ENCODE measurements at places on chromosomes 3 and 15.

DNA sequence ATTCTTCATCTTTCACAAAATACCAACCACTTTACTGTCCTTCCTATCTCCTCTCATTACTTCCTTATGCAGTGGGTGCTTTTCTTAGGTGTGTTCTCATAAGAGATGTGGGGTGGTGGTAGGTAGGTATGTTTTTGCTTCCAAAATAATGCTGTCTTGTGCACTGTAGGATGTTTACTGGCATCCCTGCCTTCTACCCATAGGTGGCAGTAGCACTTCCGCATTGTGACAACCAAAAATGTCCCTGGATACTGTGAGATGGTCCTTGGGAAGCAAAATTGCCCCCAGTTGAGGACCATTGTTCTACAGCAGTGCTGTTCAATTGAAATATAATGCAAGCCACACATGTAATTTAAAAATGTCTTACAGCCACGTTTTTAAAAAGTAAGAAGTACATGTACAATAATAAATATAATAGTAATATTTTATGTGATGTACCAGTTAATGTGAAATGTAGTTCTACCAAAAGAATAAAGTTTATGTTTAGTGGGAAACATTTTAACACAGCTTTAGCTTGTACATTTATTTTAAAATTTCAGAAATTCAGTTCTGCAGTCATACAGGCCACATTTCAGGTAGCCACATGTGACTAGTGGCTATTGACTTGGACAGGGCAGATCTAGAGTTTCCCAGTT lies 75.2 kb downstream of the NEO1 start:
- DNase-seq: peak; percentile 38

- no peak for DNase-seq
Measured at GRCh38 chr15:77862651-77863104, 214.8 kb downstream of the TBC1D2B start.

GRCh38 chr15:67741308-67741707 lies 84.0 kb upstream of the SKOR1 start:
- DNase-seq: no peak

- DNase-seq: no peak
Measured at GRCh38 chr3:101637451-101637850, 39.5 kb downstream of the ZBTB11 start.

GRCh38 chr15:80567721-80568157 lies 127.4 kb upstream of the ABHD17C start:
- DNase-seq: peak; percentile 86

GRCh38 chr3:150503402-150504099 lies 42.7 kb downstream of the SERP1 start:
- no peak for DNase-seq

- DNase-seq: peak; percentile 47
Measured at GRCh38 chr3:119898478-119899191, 116.7 kb downstream of the NR1I2 start.

- DNase-seq: no peak
Measured at GRCh38 chr3:119628390-119628789, 30.7 kb downstream of the PLA1A start.

DNA sequence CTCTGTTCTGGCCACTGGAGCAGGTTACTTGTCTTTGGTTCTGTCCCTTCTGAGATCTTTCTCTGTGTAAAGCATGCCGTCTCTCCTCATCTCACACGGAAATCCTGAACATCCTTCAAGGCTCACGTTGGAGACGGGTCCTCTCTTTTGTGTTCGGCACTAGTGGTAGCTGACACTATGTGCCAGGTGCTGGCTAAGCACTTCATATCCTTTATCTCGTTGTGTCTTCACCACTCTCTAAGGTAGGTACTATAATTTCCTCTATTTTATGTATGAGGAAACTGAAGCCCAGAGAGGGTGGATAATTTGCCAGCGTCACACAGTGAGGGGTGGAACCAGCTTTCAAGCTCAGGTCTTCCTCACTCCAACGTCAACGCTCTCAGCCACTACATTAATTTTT lies 1.2 kb downstream of the IFT122 start:
- peak; percentile 18 for DNase-seq

DNA sequence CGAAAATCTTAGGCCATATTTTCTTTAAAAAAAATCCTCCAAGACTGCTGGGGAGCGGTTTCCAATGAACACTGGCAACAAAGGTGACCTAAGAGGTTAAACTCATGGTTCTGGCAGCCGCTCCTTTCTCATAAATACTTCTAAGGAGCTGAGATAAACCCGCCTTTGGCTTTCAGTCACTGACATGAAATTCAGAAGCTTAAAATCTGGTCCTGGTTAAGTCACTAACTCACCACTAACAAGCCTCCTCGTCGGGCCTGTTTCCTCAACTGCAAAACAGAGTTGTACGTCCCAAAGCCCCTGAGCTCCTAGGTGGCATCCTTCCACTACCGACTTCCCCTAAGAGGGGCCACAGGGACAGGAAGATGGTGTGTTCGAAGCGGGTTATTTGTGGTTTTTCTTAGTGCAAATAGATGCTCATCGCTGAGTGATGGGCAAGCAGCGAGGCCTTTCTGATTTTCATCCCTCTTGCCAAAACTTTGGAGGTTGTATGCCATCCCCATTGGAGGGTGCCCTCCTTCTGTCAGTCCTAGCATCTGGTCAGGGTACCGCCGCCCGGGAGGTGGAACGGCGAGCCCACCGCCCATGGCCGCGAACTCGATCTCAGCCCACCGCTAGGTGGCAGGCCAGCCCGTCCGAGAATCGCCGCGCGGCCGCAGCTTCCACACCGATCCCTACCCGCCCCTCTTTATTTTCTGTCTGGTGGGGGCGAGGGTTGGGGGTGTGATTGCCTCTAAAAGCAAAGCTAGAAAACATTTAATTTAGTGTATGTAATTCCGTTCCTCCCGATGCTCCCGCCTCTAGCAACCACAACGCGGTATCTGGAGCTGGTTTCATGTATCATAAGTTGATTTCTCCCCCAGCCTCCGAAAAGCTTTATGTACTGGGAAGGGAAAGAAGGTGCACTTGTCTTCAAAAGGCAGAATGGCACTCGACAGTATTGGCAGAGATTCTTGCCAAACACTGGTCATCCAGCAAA lies 4.6 kb downstream of the BCL6 start:
- DNase-seq: peak; percentile 83

- no peak for DNase-seq
Measured at GRCh38 chr3:147423537-147423797, 14.3 kb downstream of the ZIC1 start.

- no peak for DNase-seq
Measured at GRCh38 chr15:25465835-25466234, 27.0 kb upstream of the UBE3A start.

DNA sequence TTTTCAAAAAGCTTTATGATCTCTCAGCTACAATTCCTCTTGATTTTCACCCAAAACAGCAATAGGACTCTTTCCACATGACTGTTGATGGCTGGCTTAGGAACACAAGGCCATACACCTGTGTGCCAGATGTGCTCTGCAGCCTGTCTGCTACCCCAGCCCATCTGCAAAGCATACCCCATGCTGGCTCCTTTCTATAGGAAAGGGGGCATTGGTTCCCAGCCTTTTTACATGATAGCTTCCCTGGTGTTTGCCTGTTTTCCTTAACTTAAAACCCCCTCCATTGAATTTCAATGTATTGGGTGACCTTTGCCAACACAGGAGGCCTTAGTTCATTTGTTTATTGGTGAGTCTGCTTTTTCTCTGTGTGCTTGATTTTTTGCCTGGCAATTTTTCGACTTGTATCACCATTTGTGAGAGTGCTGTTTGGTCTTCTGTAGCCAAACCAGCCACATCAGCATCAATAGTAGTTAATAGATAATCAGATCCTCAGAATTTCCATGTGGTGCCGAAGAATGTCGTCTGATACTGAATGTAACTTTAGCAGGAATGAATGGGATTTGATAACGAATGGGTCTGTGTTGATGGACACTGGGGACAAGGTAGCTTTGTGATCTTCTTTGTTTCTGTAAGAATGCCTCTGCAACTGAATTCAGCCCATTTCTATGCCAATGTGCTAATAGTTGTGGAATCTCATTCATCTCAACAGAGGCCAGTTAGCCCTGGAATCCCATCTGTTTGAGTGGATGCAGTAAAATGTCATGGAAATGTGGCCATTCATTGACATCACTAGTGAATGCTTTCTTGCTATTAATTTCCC lies 272.2 kb upstream of the RARB start:
- peak; percentile 47 for DNase-seq

GRCh38 chr3:86554383-86554782 lies 436.6 kb downstream of the VGLL3 start:
- no peak for DNase-seq

GRCh38 chr3:136838641-136839555 lies 20.0 kb downstream of the SLC35G2 start:
- DNase-seq: peak; percentile 70

DNA sequence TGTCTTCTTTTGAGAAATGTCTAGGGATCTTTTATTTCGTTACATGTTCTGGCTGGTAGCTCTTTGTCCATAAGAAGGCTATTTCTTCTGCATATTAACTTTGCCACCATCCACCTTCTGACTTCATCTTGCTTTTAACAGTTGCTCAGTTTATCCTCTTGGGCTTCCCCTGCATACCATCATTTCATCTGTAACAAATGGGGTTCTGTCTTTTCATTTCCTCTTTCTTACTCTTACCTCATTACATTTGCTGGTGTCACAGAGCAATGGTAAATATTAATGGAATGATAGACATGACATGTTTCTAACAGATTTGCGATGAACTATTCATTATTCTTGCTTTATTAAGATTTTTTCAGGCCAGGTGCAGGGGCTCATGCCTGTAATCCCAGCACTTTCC lies 62.4 kb downstream of the GASK1A start:
- no peak for DNase-seq

DNA sequence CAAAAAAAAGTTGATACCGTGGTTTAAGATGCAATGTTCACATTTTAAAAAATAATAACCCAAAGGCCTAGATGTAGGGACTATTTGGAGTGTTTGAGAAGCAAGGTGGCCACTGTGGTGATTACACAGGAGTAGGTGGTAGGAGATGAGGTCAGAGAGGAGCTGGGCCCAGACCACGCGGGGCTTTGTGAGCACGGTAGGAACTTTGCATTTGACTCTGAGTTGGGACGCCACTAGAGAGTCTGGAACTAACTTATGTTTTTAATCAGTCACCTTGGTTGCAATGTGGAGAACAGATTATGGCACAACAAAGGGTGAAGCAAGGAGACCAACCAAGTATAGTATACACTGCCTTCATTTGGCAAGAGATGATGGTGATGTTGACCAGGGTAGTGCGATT lies 351.7 kb downstream of the MECOM start:
- DNase-seq: no peak

DNA sequence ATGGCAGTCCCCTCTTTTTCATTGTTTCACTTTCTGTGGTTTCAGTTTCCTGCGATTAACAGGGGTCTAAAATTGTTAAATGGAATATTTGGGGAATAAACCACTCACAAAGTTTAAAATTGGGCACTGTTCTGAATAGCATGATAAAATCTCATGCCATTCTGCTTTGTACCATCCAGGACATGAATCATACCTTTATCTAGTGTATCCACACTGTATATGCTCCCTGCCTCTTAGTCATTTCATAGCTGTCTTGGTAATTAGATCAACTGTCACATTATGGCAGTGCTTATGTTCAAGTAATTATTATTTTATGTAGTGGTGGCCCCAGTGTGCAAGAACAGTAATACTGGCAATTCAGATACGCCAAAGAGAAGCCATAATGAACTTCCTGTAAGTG lies 734.5 kb downstream of the ZPLD1 start:
- DNase-seq: peak; percentile 1

DNA sequence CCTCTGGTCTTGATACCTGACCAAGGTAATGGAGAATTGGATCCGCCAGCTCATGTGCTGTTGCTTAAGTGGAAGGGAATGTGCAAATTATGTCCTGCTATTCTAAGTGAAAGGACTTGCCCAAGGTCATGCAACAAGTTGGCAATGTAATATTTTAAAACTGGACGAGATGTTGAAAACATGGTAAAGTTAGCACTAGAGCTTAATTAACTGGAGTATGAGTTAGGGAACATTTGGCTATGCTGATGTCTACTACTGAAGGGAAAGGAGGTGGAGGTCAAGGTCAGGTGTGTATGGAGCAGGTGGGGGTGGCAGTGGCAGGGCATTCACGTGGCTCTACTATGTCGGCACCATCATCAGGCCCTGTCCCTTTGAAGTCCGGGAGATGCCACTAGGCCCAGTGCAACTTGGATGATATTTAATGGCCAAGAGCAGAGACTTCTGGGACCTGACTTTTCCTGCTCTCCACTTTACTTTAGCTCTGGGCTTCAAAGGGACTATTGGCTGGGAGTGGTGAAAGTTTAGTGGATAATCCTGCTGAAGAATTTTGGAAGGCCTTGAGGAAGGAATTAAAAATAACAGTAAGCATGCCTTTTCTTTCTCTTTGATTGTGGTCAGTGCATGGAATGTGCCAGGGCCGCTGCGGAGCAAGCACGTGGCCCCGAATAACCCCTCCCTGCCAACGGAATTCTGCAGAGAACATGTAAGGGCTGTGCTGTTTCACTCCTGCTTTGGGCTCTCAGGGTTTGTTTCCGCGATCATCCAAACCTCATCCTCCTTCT lies 14.9 kb downstream of the SMAD3 start:
- peak; percentile 91 for DNase-seq

GRCh38 chr3:151003768-151004134 lies 31.2 kb upstream of the CLRN1 start:
- no peak for DNase-seq

GRCh38 chr3:134374105-134374790 lies at the start of gene AMOTL2:
Gene AMOTL2, minus strand, starts transcription at chr3:134374447. Its CDS starts 3,014 bp downstream, at chr3:134371433.
- peak; percentile 98 for DNase-seq

GRCh38 chr3:136136454-136136853 lies 59.7 kb downstream of the MSL2 start:
- no peak for DNase-seq

GRCh38 chr3:160472344-160472743 lies 22.8 kb upstream of the TRIM59 start:
- no peak for DNase-seq

All from iris pigment epithelial cell (primary cell).